NCI-H345 (cell line): ENCODE measurements at places on chromosomes 12 and 14.

GRCh38 chr12:96238336-96239047, 44.3 kb downstream of the ELK3 start:
- DNase-seq, result no peak

DNA sequence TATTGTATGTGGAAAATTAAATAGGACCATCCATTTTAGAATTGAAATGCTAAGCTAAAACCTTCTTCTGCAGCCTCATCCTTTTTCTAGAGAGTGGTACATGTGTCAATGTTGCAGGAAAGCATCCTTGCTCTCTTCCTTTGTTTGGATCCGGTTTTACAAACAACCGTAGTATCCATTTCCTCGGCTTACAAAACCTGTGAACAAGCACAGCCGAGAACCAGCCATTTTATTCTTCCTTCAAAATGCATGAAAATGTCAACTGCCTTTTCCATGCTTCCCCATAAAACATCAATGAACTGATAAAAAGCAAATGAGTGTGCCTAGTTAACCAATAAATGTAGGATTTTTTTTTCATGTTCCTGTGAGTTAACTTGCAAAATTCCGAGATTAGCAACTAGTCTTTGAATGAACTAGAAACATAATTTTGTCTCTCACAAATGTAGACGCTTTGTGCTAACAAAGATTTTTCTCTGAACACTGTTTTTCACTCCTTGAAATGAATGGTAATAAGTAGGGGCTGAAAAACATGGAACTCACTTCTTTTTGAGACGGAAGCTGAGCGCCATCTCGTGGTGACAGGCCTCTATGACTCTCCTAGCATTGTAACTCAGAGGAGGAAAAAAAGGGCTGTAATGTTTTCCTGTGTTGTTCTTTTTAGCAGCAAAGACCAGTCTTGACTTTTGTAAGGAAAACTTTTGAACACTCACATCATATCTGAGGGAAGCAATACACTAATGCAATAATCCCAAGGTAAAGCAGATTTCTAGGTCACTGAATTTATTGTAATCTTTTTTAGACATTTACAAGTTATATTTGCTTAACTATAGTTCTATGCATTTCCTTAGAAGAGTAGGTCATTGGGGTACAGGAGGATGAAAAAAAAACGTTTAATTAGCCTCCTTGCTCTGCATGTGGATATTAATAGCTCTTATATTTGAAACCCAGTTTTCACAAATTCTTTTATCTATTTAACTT, 157.4 kb upstream of the FOXG1 start:
- peak; percentile 80 for DNase-seq

DNA sequence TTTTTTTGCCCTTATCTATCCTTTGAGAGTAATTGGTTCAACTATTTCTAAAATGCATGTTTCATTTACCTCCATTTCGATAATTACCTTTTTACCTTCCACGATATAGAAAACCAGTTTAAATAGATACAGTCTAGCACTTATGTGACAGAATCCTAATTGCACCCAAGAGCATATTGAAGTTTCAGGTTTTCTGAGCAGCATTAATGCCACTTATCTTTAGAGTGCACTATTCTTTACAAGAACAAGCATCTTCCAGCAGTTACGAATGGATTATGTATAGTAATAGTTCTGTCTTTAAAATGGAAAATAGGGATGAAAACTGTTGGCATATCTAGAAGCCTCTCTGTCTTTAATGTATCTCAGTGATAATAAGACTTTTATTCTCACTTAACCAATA, 82.2 kb upstream of the ATXN7L3B start:
- no peak for DNase-seq

- no peak for DNase-seq
These were observed 6.5 kb downstream of the DDX51 start for GRCh38 chr12:132137483-132138125.

DNA sequence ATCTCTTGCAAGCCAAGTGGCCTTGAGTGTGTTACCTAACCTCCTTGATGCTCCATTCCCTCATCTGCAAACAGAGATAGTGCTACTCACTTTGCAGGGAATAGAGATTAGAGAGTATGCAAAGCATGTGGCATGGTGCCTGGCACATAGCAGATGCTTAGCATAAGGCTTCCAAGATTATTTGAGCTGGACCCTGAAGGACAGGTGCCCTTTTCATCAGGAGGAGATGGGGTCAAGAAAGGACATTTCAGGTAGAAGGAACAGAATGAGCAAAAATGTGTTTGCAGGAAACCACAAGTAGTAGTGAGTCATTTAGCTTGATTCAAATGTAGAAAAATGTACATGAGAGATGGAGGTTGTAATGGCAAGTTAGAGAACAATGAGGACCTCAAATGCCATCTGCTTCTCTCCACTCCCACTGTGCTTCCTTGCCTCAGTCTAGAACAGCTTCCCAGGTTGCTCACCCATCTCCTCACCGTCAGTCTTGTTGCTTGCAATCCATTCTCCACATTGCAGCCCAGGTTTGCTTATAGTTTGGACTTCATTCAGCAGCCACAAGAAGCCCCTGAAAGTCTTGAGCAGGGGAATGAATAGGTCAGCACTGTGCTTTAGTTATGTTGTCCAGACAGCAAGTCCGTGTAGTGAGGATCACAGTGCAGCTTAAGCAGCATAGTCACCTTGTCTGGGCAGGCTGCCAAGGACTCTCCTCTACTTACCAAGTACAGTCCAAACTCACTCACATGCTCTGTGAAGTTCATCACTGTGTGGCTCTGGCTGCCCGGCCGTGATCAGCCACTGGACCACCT, 536.3 kb upstream of the CCDC196 start:
- peak; percentile 62 for DNase-seq

GRCh38 chr14:30287579-30288445, 271.1 kb upstream of the G2E3 start:
- no peak for DNase-seq

DNA sequence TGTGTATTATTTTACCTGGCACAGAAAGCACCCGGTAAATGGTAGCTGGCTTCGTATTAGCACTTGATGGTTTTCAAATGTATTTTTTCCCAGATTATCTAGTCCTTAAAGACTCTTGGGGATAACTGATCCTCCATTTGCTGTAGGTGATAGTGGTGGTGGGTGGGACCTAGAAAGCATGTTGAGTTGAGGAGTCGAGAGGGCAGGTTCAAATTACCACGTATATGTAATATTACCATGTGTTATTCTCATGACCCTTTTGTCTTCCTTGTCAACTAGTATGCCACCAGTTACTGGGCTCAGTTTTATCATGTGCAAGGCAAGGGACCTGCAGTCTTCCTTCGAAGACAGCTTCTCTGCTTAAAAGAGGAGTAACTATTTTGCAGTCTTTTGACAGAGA, 1.8 kb downstream of the GLRX5 start:
- no peak for DNase-seq

DNA sequence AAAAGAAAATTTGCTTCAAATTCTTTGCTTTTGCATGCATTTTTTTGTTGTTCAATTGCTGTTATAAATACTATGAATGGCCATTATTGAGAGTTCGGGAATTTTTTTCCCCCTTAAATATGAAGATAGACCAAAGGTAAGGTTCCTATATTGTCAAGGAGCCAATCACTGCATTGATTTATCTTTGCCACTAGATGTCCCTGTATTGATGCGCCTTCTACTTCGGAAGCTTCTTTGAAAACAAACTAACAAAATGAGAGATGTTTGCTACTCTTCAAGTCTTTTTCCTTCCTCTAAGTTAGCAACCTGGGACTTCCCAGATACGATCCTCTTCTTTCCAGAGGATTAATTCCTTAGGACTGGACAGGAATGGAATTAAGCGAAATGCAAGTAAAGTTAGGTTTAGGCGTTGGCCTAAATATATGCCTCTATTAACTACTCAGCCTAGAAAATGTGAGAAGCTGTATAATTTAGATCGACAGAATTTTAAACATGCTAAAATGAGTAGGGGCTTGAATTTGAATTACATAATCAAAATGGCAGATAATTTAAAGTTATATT, 318.1 kb downstream of the AEBP2 start:
- peak; percentile 52 for DNase-seq

GRCh38 chr12:124392271-124392666, 97.4 kb downstream of the RFLNA start:
- peak; percentile 50 for DNase-seq

- DNase-seq, result peak; percentile 70
These were observed 192.4 kb upstream of the SLC16A7 start for GRCh38 chr12:59403259-59403932.

DNA sequence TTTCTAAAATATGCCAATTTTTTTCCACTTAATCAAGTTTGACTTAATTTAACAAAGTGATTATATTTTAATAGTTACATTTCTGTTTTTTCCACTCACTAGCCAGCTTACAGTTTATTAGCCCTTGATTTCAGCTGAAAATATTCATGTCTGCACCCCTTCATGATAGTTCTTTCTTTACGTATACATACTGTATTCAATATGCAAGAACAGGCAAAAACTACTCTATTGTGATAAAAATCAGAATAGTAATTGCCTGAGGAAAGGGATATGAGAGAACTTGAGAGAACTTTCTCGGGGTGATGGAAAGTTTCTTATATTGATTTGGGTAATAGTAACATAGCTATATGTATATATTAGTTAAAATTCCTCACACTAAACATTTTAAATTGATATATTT, 17.4 kb upstream of the PSMA6 start:
- no peak for DNase-seq

GRCh38 chr14:73462048-73462715, 3.8 kb upstream of the NUMB start:
- DNase-seq, result peak; percentile 74

DNA sequence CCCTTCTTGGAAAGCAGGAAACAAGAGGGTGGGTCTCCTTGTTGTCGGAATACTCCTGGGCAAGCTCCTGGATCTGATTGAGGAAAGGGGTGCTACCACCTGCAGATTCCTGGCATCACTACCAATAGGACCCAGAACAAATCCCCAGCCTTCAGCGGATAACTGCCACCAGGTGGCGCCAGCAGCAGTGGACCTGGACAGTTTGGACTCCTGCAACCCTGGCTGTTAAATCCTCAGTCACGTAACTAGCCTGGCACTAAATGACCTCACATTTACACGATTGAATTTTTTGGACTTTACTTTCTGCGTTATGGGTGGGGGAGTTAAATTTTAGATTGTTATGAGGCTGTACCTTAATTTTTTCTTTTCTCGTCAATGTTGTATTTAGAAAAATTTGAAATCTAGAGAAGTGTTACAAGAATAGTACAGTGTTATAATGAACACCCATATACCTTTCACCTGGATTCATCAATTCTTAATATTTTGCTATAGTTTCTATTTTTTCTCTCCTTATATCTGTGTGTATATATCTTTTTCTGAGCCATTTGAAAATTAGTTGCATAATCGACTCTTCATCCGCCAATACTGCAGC, 95.6 kb downstream of the GAS2L3 start:
- DNase-seq, result peak; percentile 82

- DNase-seq, result no peak
These were observed 27.7 kb downstream of the RNF34 start for GRCh38 chr12:121427556-121428050.

DNA sequence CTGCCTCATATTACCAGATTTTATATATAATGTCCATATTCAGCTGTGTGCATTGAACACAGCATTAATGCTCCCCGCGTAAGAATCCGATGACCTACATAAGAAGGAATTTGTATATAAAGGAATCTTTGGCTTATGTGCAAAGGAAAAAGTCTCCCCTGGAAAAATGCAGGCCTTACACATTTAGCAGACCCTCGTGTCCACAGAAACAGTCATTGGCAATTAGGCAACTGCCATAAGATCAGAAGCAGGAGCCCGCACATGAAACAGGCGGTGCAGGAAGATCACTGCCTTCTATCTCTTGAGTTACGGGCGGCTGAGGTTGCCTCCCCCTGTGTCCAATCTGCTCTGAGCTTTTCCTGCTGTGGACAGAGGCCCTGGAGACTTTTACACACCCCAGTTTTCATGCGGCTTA, 63.2 kb upstream of the RFX4 start:
- DNase-seq, result no peak

DNA sequence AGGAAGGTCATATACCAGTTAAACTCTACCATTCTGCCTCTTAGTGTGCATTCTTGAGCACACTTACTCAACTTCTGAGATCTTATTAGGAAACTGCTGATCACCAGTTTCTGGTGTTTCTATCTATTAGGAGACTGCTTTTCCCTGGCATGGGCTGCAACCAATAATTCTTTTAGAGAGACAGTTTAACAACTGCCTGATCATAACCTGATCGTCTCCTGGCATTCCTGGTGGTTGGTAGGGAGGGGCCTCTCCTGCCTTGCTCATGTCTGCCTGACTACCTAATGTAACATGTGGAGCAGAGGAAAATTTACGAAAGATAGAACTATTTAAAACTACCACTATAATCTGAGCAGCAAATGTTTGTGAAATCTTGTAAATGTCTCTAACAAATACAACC, 75.3 kb upstream of the MGAT4C start:
- DNase-seq, result no peak

GRCh38 chr12:40022850-40023249, 83.0 kb downstream of the SLC2A13 start:
- DNase-seq, result no peak

- no peak for DNase-seq
These were observed 5.6 kb upstream of the PNMA1 start for GRCh38 chr14:73719791-73720190.

DNA sequence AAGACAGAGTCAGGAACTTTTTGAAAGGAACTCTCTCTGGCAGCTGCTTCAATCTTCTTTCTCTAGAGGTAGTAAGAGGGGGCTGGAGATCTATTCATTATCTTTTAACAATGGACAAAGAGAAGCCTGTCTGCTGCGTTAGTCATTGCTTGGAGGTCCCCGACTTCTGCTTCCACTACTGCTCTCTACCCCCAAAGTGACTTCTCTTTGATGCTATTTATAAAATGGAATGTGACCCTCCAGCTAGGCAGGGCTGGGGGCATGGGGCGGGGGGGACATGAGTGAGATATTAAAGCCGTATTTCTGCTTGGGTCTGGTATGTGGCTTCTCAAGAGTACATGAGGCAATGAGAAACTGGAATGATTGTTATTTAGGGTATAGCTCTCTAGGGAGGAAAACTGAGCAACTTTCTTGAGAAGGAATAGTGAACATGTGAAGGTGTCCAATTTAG, 41.4 kb upstream of the NUDT4 start:
- no peak for DNase-seq

DNA sequence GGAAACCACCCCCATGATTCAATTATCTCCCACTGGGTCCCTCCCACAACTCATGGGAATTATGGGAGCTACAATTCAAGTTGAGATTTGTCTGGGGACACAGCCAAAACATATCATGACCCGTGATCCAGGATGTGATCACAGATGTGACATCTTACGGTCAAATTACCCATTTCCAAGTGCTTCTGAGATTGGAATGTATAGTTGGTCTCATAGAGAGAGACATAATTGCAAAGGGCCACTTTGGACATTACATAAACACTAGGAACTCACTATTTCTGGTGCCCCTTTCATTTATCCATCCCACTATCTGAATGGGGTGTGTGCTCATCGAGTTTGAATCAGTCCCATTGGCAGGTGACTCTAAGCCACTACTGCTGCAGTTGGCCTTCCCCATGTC, 204.5 kb downstream of the PHLDA1 start:
- no peak for DNase-seq

- DNase-seq, result no peak
These were observed 63.4 kb downstream of the ASCL1 start for GRCh38 chr12:103020839-103021238.
